Germinal center (tissue), 1 donor: ENCODE measurements at places on chromosomes 12 and 14.

GRCh38 chr12:98388126-98388525 lies 127.3 kb upstream of the TMPO start:
- DNase-seq: no peak

GRCh38 chr12:75121036-75121705 lies 88.5 kb downstream of the KCNC2 start:
- DNase-seq: no peak

DNA sequence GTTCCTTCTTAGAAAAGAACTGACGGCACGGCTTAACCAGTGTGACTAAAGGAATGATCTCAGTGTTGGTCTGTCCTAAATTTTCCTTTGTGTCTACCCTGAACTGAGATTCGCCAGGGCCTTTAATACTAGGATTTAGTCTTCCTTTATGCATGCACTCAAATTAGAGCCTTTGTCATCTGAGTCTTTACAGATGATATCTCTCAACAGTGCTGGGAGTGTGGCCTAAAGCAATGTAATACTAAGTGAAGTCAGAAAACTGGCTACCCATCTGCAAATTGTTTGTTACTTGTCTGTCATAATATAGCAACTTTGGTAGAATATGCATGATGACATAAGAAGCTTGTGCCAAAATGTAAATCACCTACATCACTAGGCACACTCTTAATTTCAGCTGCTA lies 95.4 kb downstream of the PTPRO start:
- no peak for DNase-seq

DNA sequence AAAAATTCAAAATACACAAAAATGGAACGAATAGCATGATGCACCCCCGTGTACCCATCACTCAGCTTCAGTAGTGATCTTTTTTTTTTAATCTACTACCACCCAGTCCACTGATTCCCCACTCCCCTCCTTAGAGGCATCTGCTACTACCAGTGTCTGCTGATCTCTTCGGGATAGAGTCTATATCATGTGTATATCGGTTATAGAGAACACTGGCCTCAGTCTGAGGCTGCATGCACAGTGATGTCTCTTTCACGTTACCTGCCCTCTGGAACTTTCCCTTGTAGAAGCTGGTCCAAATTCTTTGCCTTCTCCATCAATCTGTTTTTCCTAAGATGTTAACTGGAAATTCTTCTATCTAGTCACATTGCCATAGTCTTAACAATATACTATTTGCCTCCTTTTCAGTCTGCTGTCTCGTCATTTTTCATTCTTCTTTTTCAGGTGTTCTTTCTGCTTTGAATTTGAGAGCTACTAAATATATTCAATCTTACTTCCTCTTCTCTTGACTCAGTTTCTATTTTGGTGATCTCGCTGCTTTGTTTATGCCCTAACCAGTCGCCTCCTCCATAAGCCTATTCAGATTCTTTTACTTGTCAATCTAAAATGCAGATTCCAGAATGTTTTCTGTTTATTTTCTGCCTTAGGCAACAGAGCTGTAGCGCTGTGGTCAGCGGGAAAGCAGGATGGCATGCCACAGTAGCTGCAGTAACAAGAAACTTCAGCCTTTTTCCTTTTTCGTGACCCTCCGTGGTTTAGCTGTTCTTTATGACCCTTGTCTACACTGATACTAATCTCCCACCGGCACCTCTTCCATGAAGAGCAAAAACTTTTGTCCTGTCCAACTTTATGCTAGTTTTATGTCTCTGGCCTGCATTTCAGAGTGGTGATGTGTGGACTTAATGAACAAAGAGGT lies 67.0 kb downstream of the FBXW8 start:
- peak; percentile 46 for DNase-seq

DNA sequence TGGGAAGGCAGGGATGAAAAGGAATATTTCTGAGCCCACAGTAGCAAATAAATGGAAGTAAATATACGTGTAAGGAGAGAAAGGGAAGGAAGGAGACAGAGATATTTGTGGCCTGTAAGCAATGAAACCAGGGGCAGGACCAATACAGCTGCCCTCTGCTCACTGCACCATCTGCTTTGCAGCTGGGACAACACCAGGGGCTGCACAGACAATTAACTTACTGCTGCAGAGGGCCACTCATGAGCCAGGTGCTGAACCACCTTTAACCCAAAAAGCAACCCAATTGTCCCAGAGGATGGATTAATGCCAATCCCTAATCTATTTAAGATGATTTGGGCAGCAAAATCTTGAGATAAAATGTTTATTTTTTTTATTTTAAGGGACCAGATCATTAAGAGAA lies 30.6 kb upstream of the TMX1 start:
- DNase-seq: no peak

GRCh38 chr12:69471667-69472385 lies 1.6 kb downstream of the FRS2 start:
- no peak for DNase-seq

- DNase-seq: peak; percentile 96
These were observed at the start of gene CHFR for GRCh38 chr12:132887513-132888351. Gene CHFR, minus strand, starts transcription at chr12:132887605. Its CDS starts 277 bp downstream, at chr12:132887328.

GRCh38 chr12:20368651-20369304 lies 441 bp downstream of the PDE3A start:
- no peak for DNase-seq

- no peak for DNase-seq
These were observed 355.1 kb upstream of the CCDC196 start for GRCh38 chr14:66131111-66131510.

DNA sequence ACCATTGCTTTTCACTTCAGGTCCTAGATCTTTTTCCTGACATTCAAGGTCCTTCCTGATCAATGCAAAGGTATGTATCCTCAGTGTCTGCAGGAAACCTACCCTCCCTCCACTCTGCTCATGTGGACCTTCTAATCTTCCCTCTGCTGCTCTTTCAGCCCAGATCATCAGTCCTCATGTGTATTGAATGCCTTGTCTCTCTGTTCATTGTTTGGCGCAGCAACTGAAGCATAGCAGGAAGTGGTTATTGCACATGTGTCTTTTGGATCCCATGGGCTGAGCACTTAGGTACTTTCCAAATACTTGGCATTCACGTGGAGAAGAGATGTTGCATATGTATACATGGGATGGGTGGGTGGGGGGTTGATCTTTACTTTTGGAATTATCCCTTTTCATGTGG lies 4.3 kb upstream of the NIN start:
- DNase-seq: no peak

- no peak for DNase-seq
These were observed 3.8 kb downstream of the GALNT16 start for GRCh38 chr14:69263771-69264170.

DNA sequence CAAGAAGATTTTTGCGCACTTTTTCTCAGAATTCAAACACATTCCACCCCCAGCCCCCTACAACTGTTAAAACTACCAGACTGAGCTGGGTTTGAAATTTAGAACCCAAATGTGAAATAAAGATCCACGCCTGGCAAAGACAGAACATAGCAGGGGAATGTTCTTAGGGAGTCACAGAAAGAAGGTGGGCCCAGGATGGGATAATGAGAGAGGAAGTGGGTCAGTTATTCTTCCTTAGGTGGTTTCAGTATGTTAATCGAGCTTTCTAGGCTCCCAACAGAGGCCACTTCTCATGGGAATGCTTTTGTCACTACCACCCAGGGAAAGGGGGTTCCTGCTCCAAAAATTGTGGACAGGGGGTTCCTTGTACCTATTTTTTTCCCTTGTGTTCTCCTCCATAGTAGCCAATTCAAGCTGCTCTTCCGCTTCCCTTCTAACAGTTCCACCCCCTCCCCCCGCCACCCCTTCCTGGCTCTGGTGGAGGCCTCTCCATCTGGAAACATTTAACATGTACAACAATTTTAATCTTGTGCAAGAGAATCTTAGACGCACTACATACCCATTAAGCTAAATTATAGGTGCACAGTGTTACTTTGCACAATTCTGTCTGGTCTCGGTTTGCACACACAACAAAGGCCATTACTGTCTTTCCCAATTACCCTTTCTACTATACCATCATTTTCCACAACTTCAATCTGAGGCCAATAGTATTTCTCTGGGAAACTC lies 218.1 kb downstream of the MON2 start:
- no peak for DNase-seq

DNA sequence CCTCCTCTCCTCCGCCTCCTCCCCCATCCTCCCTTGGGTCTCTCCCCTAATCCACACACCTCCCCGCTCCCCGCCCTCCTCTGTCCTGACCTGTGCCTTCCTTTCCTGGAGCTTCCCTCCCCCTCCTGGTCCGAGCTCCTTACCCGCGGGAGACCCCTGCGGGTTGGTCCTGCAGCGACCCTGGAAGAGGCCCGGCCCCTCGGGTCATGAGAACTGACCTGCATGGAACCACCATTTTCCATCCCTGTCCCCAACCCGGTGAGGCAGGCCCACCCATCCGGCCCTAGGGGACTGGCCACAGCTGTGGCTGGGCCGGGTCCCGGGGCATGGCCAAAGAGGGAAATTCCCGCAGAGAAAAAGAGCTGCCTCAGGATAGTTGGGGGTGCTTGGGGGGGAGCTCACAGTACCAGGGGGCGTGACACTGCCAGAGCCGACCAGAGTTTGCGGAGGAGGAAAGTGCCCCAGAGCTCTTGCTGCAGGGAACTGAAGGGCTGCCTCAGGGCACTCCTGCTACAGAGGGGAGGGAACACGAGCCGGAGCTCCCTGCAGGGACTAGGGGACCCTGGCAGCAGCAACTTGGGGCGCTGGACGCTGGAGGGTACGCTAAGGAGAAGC lies 613 bp downstream of the ARHGEF40 start:
- peak; percentile 26 for DNase-seq

DNA sequence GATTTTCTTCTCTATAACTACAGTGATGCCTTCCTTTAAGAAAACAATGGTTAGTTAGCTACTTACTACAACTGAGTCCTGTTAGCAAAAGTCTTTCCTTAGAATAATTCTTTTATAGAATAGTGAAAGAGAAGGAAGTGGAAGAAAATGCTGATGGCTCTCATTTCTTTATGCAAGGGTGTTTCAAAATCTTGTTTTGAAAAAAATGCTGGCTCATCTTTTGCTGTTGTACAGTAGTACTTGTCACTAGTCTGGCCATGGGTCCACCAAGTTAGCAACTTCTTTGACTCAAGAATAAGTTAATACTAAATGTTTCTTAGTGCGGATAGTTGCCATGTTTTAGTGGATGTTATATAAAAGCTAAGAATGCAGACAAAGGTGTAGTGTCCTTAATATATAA lies 225.4 kb downstream of the PTPRO start:
- no peak for DNase-seq

GRCh38 chr14:55085060-55085660 lies 33.7 kb downstream of the MAPK1IP1L start:
- DNase-seq: no peak

- DNase-seq: no peak
These were observed 35.3 kb downstream of the MSRB3 start for GRCh38 chr12:65313719-65314317.

GRCh38 chr12:69991690-69992288 lies 166.8 kb downstream of the MYRFL start:
- DNase-seq: no peak

- no peak for DNase-seq
These were observed 36.3 kb downstream of the ADGRD1 start for GRCh38 chr12:130990034-130990433.

DNA sequence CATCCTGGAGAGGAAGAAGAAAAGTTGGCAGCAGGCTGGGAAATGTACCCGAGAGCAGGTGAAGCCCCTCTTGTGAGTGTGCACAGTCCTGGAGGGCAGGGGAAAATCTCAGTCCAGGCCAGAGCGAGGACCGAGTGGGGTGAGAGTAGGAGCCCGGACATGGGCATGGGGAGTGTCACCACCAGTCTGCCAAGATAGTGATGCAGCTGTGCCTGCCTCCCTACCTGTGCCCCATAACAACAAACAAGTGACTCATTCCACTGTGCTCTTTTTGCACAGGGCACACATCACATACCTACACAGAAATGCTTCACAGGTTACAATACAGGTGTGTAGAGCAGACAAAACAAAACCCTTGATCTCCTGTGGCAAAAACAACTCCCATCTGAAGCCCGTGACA lies 205.9 kb upstream of the PELI2 start:
- DNase-seq: no peak

- DNase-seq: no peak
These were observed 305 bp upstream of the SLC16A7 start for GRCh38 chr12:59595565-59595882.

- no peak for DNase-seq
These were observed 175.9 kb downstream of the EMP1 start for GRCh38 chr12:13372386-13372785.

- DNase-seq: no peak
These were observed 111.9 kb upstream of the KRAS start for GRCh38 chr12:25362646-25363045.

- DNase-seq: no peak
These were observed 5.7 kb upstream of the VDR start for GRCh38 chr12:47910486-47910885.

GRCh38 chr14:99516871-99517642 lies 35.8 kb downstream of the CCNK start:
- DNase-seq: no peak

DNA sequence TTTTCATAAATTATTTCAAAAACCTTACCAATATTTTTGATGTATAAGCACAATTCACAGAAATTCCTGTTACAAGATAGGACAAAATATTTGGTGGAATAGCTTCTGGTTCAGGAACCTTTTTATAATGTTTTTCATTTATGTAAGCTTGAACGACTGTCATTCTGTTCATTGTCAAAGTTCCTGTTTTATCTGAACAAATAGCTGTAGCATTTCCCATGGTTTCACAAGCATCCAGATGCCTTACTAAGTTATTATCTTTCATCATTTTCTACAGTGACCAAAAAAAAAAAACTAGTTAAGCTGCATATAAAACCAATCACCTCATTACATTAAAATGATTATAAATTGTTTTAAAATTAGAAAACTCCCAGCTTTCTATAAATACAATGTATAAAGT lies 87.1 kb downstream of the ATP2B1 start:
- DNase-seq: no peak

DNA sequence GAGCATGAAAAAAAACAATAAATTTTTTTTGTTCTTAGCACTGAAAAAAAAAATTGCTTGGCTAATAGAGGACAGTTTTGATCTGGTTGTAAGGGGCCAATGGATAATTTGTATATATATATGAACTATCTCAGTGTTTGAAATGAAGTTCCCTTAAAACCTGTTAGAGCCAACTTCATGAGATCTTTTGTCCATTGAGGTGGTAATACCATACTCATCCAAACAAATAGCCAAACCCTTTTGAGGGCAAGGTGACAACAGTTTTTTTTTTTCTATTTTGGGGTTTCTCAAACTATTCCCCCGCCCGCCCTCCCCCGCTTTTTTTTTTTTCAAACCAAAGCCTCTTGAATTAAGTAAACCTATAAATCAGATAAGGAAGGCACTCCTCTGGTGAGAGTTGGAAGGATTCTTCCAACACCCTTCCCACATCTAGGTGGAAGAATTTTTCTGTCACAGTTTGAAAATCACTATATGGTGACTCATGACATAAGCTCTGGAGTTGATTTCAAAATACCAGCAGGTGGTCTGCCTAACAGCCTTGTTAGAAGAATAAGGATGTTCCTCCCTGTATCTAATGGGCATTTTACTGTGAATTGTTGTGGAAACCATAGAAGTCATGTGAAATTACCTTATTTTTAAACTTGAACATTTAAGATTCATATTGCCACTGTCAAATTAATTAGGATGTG lies 10.2 kb downstream of the ARHGAP5 start:
- no peak for DNase-seq

- no peak for DNase-seq
These were observed 35.9 kb upstream of the TMTC2 start for GRCh38 chr12:82650627-82651337.
